ENCODE measurements at places on chromosomes 13 and 19.

DNA sequence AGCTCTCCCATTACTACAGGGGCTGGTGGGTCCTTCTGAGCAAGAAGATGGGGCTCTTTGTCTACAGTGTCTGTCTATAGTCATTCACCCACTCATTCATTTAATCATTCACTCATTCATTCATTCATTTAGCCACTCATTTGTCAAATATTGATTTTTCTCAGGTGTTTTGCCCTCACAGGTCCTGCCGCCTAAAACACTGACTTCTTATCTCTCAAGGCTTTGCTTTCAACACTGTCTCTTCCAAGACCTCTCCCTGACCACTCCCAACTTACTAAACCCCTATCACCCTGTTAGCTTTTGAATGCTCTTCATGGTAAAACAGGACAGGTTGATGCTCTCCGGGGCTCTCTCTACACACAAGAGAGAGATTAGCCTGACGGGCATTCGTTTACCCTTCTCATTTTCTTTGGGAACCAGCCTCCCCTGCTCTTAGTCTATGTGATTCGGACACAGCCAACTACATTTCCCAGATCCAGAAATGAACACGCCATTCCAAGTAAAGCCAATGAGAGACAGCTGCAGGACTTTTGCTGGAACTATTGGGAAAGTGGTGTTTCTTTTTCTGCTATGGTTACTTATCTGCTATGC, 22.7 kb downstream of the FAM187B start:
- H3K4me3 ChIP-seq = peak overlapping the region; percentile 71
- peak overlapping the region; percentile 99 for H3K27ac ChIP-seq
- peak; percentile 21 for DNase-seq
- no peaks in the 10 kb centered on the region for H3K27me3 ChIP-seq
- H3K4me1 ChIP-seq = peaks cover 87% of the 10 kb centered on the region
- peaks cover 16% of the 10 kb centered on the region for H3K36me3 ChIP-seq

- no peaks in the 10 kb centered on the region for H3K36me3 ChIP-seq
- no peak overlapping the region for H3K27ac ChIP-seq
- no peak for DNase-seq
- H3K4me3 ChIP-seq = no peak overlapping the region
These were observed 61.2 kb upstream of the FRY start for GRCh38 chr13:31970231-31970930.

DNA sequence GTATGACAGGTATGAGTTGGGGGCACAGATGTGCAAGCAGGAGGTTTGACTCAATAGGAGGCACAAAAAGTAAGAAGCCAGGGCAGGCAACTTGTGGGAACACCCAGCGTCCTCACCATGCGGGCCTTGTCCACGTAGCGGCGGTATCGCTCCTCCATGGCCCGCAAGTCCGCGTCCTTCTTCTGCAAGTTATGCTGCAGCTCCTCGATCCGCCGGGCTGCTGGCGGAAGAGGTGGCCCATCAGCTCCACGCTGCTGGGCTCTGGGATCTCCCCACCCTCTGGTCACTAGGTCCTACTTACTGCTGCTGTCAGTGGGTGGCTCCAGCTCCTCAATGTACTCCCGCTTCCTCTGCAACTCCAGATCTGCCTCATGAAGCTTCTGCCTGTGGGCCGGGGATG, 10.7 kb downstream of the HOOK2 start:
- no peak overlapping the region for H3K4me3 ChIP-seq
- no peaks in the 10 kb centered on the region for H3K27me3 ChIP-seq
- peaks cover 9% of the 10 kb centered on the region for H3K4me1 ChIP-seq
- peaks cover 2% of the 10 kb centered on the region for H3K36me3 ChIP-seq

DNA sequence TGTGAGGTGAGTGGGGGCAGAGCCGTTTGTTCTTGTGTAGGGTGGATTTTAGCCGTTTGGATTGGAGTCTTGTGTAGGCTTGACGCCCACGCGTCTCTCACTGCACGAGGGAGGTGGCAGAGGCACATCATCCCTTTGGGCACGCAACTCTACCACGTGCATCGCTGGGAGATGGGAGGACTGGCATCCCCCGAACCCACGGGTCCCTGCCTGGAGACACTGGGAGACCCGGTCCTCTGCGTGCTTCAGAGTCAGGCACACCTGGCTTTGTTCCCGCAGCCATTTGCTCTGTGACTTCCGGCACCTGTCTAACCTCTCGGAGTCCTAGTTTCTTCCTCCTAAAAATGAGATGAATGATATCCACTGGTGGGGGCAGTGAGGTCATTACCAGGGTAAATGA, 6.4 kb downstream of the ARHGEF7 start:
- no peak overlapping the region for H3K27ac ChIP-seq
- peaks cover 33% of the 10 kb centered on the region for H3K27me3 ChIP-seq
- H3K36me3 ChIP-seq = no peaks in the 10 kb centered on the region
- no peak for DNase-seq
- no peak overlapping the region for H3K4me3 ChIP-seq

DNA sequence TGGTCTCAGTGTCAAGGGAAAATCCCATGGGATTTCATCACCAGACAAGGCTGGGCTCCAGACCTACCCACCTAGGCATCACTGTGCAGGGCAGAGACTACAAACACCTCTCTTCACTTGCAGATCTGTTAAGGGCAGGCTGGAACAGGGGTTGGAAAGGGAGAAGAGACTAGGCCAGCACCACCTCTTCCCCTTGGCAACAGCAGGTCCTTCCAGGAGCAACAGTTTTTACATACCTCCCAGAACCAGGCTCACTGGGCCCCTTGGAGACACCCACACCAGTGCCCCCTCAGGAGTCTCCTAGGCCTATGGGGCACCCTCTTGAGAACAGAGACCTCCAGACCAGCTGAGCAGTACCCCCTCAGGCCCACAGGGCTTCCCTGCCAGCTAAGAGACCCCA, 2.5 kb upstream of the UBE2M start:
- peak overlapping the region; percentile 96 for H3K4me3 ChIP-seq
- H3K27me3 ChIP-seq = no peaks in the 10 kb centered on the region
- peak overlapping the region; percentile 99 for H3K27ac ChIP-seq
- H3K36me3 ChIP-seq = peaks cover 39% of the 10 kb centered on the region

DNA sequence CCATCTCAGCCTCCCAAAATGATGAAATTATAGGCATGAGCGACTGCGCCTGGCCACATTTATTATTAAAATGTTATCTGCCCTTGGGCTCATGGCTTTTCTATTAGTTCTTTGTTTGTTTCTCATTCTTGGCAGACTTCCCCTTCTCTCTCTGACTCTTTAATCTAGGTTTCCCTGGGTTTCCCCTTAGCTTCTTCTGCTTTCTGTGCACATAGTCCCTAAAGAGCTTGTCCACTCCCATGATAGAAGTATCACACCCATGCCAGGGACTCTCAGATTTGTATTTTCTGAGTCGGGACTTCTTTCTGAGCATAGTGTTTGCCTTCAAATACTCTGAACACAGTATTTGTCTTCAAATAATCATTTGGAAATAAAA, 38.6 kb upstream of the ITM2B start:
- H3K4me1 ChIP-seq = peaks cover 23% of the 10 kb centered on the region
- H3K27me3 ChIP-seq = no peaks in the 10 kb centered on the region
- no peak overlapping the region for H3K4me3 ChIP-seq
- no peak overlapping the region for H3K27ac ChIP-seq

DNA sequence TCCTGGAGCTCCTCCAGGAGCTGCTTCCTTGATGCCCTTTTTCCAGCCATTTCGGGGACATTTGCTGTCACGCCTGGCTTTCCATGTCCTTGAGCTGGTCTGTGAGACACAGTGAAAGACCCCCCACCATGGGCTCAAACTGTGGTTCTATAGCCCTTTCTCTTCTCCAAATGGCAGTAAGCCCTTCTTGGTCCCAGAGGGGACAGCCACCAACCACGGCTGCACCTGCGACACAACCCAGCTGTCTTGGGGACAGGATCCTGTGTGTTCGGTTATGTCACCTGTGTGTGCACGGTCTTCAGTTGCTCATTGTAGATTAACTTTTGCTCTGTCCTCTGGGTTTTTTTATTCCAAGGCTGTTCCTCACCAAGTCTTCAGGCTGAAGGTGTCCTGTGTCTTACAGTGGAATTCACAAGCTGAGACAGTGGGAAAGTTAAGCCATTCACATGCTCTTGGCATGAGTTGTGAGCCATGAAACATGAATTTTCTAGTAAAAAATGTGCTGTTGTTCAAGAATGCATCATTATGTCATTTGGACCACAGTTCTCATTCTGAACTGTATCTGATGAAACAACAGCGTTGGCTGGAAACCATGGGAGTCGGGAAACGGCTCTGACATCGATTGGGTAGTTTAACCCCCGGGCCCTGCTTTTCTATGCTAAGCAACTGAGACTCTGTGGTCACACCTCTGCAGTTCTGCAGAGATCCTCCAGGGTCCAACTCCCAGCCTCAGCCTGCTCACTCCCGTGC, 129.5 kb upstream of the MCF2L start:
- H3K36me3 ChIP-seq = peaks cover 13% of the 10 kb centered on the region
- no peak overlapping the region for H3K27ac ChIP-seq
- no peaks in the 10 kb centered on the region for H3K27me3 ChIP-seq
- no peaks in the 10 kb centered on the region for H3K4me1 ChIP-seq
- no peak for DNase-seq

DNA sequence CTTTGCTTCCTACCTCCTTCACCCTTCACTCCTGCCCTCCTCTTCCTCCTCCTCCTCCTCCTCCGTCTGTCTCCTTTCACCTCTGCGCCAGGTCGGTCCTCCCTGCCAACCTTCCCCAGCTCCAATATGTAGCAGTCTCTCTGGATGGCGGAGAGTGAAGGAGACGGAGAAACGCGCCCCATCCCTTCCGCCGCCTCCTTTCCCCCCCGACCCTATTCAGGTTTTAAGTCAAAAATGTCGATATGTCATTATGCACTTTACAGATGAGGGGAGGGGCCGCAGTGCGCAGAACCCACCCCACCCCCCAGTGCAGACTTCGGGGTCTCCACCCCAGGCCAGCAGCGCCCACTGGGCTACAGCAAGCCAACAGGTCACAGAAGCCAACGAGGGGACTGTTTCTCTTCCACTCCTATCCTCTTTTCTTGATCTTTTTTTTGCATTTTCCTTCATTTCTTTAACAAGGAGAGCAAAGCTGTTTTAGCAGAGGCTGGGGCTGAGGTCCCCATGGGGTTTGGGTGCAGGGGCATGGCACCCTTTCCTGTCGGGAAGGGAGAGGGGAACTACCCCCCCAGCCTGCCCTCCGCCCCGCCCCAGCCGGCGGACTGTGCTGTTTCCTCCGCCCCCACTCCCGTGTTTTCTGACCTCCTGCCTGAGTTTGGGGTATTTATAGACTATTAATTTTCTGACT, 9.2 kb downstream of the MIDN start:
- peak overlapping the region; percentile 97 for H3K4me3 ChIP-seq
- peaks cover 61% of the 10 kb centered on the region for H3K4me1 ChIP-seq
- no peaks in the 10 kb centered on the region for H3K27me3 ChIP-seq

- peaks cover 4% of the 10 kb centered on the region for H3K36me3 ChIP-seq
- no peak for DNase-seq
- no peaks in the 10 kb centered on the region for H3K4me1 ChIP-seq
- H3K27ac ChIP-seq = no peak overlapping the region
- no peaks in the 10 kb centered on the region for H3K27me3 ChIP-seq
- no peak overlapping the region for H3K4me3 ChIP-seq
These were observed 12.7 kb upstream of the ZNF121 start for GRCh38 chr19:9597027-9597426.

DNA sequence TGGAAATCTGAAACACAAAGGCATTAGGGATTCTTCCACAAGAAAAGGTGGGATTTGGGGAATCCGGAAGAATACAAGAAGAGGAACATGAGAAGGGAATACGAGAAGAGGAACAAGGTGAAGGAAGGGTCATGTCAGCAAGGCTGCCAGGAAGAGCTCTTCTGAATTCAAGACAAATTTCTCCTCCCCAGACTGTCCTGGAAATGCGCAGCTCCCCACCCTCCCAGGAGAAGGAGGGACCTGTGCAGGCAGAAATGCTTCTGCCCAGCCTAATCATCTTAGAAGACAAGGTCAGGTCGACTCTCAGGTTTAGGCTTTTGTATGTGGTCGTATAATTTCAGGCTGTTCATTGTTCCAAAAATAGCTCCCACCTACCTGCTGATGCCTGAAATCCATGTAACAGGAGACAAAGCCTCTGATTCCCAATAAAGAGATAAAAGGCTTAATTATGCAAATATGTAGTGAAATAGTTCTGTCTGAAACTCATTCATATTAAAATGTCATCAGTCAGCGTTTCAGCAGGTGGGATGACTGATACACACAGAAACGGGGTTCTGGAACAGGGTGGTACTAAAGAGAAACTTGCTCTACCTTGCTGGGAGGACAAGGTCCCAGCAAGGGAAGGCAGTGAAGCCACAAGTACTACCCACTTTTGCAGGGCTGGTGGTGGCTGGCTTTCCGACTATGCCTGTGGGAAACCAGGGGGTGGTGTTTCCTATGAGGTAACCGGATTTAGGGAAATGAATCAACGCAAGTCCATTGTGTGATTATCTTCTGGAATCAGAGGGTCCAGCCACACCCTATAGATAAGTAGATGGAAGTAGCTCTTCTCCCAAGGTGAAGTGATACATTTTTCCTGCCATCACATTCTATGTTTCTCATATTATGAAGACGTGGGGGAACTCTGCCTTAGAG, 76.1 kb downstream of the KL start:
- H3K27me3 ChIP-seq = no peaks in the 10 kb centered on the region
- no peaks in the 10 kb centered on the region for H3K36me3 ChIP-seq
- DNase-seq = no peak
- H3K4me3 ChIP-seq = no peak overlapping the region
- H3K4me1 ChIP-seq = no peaks in the 10 kb centered on the region

GRCh38 chr13:51501592-51502152, 48.8 kb upstream of the INTS6 start:
- no peak for DNase-seq
- no peak overlapping the region for H3K27ac ChIP-seq
- peaks cover 17% of the 10 kb centered on the region for H3K27me3 ChIP-seq
- H3K4me3 ChIP-seq = no peak overlapping the region
- H3K4me1 ChIP-seq = peaks cover 14% of the 10 kb centered on the region
- no peaks in the 10 kb centered on the region for H3K36me3 ChIP-seq

GRCh38 chr19:52219611-52220010, 29.8 kb downstream of the PPP2R1A start:
- DNase-seq = no peak
- peaks cover 74% of the 10 kb centered on the region for H3K36me3 ChIP-seq
- no peaks in the 10 kb centered on the region for H3K27me3 ChIP-seq
- H3K4me3 ChIP-seq = no peak overlapping the region
- no peaks in the 10 kb centered on the region for H3K4me1 ChIP-seq

DNA sequence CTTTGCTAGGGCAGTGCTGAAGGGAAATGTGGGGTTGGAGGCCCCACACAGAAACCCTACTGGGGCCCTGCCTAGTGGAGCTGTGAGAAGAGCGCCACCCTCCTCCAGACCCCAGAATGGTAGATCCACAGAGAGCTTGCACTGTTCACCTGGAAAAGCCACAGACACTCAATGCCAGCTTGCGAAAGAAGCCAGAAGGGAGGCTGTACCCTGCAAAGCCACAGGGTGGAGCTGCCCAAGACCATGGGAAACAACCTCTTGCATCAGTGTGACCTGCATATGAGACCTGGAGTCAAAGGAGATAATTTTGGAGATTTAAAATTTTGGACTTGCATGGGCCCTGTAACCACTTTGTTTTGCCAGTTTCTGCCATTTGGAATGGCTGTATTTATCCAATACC, 615.4 kb upstream of the MIR17HG start:
- H3K27ac ChIP-seq = no peak overlapping the region
- no peaks in the 10 kb centered on the region for H3K27me3 ChIP-seq
- H3K4me1 ChIP-seq = no peaks in the 10 kb centered on the region
- no peaks in the 10 kb centered on the region for H3K36me3 ChIP-seq

GRCh38 chr13:23463661-23464060, 30.2 kb upstream of the SACS start:
- H3K4me3 ChIP-seq = no peak overlapping the region
- peaks cover 13% of the 10 kb centered on the region for H3K27me3 ChIP-seq
- H3K27ac ChIP-seq = no peak overlapping the region
- DNase-seq = no peak
- H3K4me1 ChIP-seq = peaks cover 8% of the 10 kb centered on the region
- H3K36me3 ChIP-seq = no peaks in the 10 kb centered on the region

- no peaks in the 10 kb centered on the region for H3K36me3 ChIP-seq
- peaks cover 14% of the 10 kb centered on the region for H3K27me3 ChIP-seq
- H3K27ac ChIP-seq = no peak overlapping the region
These were observed 50.2 kb downstream of the FLT3 start for GRCh38 chr13:28049880-28050875.

Measured in activated CD8-positive, alpha-beta T cell treated with anti-CD3 and anti-CD28 coated beads, Interleukin-2, amount 10 ng/mL, durations not matched to agents 7 days and 5 days (primary cell).